ENCODE measurements at places on chromosomes 3 and 15.

GRCh38 chr3:156253150-156253549, 132.8 kb downstream of the KCNAB1 start:
- DNase-seq: no peak

DNA sequence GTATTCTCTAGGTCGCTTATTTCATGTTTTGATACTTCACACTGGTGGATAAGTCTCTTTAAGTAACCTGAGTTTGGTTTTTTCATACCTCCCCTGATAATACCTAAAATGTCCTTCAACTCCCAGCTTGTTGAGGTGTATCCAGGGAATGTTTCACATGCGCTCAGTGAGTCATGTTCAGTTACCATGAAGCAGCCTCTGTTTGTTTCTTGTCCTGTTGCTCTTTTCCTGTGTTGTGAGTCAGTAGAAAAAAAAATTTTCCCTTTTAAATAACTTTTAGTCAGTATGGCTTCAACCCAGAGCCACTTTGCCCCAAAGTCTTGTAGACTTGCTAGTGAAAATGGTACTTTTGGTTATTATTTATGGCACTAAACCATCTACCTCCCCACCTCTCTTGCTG, 278.4 kb upstream of the ZPLD1 start:
- no peak for DNase-seq

GRCh38 chr3:126399351-126399735, 4.6 kb downstream of the CFAP100 start:
- DNase-seq: no peak

GRCh38 chr3:9946112-9947024, 5.8 kb downstream of the PRRT3 start:
- peak; percentile 78 for DNase-seq

- DNase-seq: peak; percentile 6
Observed at GRCh38 chr15:51798281-51798680, 31.2 kb upstream of the TMOD3 start.

DNA sequence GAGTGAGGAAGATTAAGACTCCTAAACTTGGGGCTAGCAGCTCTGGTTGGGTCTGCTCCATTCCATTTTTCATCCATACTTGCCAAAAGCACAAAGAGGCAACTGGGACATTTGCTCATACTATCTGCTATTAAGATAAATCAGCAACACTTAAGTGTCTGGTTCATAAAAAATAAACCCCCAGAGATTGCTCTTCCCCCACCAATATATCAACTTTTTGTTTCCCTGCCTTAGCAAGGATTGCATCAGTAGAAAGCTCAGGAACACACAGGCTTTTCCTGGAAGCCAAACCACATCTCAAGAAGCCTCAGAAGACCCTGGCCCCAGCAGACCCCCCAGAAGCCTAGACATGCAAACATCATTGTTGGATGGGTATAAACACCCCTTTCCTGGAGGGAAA, 232.4 kb upstream of the WNT5A start:
- DNase-seq: no peak

DNA sequence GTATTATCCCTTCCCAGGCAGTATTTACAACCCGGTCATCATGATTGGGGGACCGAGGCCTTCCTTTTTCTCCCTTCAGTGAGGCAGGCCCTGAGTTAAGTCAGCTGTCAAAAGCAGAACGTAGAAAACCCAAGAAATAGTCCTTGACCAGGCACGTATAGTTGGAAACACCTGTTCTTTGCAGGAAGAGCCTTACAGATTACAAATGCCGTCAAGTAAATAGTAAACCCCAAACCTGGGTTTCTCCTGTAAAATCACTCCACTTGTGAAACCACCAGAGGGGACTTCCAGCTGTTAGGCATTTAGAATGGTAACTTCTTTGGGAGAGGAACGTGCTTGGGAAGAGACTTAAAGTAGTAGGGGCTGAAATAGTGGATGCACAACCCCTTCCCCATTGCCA, 1.0 kb upstream of the BTBD1 start:
- no peak for DNase-seq

- no peak for DNase-seq
Observed at GRCh38 chr3:12748477-12748876, 10.6 kb downstream of the TMEM40 start.

GRCh38 chr3:153070511-153070868, 91.5 kb upstream of the RAP2B start:
- DNase-seq: no peak

GRCh38 chr3:30644615-30645014, 38.2 kb downstream of the TGFBR2 start:
- DNase-seq: peak; percentile 80

- no peak for DNase-seq
Observed at GRCh38 chr3:50390508-50391224, 31.3 kb upstream of the TMEM115 start.

- DNase-seq: no peak
Observed at GRCh38 chr15:84840255-84840654, 23.1 kb downstream of the ALPK3 start.

DNA sequence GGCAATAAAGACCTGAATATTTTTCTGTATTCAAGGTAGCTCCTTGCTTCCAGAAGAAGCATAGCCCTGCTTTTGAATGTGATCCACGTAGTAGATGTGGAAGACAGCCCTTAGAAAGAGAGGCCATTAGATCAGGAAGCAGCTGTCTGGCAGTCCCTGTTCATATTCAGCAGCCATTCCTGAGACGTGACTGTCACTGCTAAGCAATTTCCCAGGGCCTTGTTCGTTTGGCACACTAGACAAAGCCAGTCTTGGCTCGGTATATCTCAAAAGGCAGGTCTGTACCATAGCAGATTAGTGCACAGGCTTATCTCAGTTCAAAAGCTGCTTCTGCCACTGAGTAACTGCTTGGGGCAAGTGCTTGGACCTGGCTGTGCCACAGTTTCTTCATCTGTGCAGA, 287.8 kb upstream of the MCTP2 start:
- DNase-seq: no peak

GRCh38 chr3:46853441-46854415, 9.5 kb downstream of the MYL3 start:
- no peak for DNase-seq

DNA sequence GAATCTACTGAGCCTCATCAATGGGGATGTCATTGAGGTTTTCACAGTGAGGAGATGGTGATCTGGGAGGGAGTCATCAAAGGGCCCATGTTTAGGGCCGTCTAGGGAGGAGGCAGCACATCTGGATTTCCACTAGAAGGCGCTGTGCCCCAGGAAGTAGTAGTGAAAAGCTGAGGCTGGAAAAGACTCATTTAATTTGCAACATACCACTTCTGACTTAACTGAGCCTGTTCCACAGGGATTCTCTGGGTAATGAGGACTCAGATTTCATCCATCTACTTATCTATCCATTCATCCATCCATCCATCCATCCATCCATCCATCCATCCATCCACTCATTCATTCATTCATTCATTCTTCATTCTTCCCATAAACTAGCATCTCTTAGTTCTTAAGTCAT, 17.4 kb upstream of the SHF start:
- DNase-seq: peak; percentile 79

GRCh38 chr3:151926956-151927355, 53.5 kb downstream of the SUCNR1 start:
- DNase-seq: no peak

DNA sequence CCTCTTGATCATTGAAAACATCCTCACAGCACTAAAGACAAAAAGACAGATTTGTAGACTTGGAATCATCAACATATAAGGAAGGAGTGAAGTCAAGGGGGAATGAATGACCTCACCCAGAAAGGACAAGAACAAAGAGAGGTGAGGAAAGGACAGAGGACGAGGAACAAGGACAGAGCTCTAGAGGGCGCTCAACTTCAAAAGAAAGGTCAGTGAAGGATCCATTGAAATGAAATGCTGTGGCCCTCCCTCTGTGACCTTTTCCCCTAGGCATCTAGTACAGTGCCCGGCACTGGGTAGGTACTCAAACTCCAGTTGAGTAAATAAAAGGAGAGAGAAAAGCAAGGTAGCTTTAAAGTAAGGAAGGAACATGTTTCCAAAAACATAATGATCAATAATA, 2.6 kb downstream of the ATP8B4 start:
- DNase-seq: peak; percentile 58

- DNase-seq: no peak
Observed at GRCh38 chr3:102068327-102068726, 219.0 kb downstream of the NFKBIZ start.

GRCh38 chr15:59399465-59400102, 26.9 kb upstream of the MYO1E start:
- DNase-seq: no peak

- no peak for DNase-seq
Observed at GRCh38 chr3:123412811-123413604, 35.9 kb downstream of the ADCY5 start.

GRCh38 chr3:23806534-23807423, 1.0 kb downstream of the UBE2E1 start:
- DNase-seq: no peak

GRCh38 chr3:39433642-39434041, 27.1 kb downstream of the RPSA start:
- DNase-seq: no peak

DNA sequence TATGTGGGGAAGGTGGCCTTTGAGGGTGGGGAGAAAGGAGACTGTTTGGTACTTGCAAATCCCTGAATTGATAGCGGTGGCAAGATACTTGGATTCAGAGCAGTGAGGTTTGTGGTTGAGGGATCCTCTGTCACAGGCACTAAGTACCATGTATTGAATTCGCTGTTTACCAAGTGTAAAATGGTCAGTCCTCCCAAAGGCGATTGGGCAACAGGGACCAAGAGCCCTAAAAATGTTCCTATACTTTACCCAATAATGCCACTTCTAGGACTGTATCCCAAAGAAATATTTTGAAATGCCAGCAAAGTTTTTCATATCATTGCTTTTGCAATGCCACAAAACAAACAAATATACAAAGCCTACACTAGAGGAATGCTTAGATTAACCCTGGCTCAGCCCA, 43.4 kb upstream of the MRPS22 start:
- no peak for DNase-seq

DNA sequence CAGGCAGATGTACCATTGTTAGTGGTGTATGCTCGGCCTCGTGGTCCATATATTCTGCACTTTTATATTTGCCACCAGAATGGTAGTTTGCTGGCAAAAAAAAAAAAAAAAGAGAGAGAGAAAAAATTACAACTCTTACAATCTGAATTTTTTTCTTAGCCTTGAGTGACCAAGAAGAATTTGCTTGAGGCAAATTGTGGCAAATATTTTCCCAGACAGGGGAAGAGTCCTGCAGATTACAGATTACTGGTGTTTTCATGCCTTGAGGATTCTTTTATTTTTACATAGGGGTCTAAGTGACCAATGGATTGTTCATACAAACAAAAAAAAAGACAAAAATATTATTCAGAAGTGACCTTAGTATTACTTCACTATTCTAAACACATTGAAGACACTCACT, 283.3 kb downstream of the BBX start:
- no peak for DNase-seq

GRCh38 chr3:49009396-49009795, 2.2 kb downstream of the WDR6 start:
- DNase-seq: no peak

- DNase-seq: no peak
Observed at GRCh38 chr3:120424976-120425570, 25.7 kb downstream of the FSTL1 start.

DNA sequence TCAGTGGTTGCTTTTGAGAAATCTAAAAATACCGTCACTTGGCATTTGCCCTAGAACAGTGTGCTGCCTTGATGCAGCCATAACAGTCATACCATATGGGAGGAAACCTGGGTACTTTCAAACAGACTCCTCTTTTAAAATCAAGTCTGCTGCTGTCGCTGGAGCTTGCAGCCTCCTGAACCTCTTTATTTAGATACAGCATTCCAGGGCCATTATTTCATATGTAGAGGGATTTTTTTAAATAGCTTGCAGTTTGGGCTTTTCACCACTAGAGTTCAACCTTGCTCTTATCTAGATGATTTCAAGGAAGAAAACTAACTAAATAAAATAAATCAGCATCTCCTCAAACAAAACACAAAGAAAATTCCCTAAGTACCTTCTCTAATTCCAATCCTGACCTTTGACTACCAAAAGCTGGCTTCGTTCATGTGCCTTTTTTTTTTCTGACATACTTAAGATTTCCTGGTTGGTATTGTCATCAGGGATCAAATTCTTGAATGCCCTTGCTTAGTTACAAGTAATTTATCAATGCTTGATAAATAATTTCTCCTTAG, 111.6 kb downstream of the KBTBD8 start:
- DNase-seq: peak; percentile 14

DNA sequence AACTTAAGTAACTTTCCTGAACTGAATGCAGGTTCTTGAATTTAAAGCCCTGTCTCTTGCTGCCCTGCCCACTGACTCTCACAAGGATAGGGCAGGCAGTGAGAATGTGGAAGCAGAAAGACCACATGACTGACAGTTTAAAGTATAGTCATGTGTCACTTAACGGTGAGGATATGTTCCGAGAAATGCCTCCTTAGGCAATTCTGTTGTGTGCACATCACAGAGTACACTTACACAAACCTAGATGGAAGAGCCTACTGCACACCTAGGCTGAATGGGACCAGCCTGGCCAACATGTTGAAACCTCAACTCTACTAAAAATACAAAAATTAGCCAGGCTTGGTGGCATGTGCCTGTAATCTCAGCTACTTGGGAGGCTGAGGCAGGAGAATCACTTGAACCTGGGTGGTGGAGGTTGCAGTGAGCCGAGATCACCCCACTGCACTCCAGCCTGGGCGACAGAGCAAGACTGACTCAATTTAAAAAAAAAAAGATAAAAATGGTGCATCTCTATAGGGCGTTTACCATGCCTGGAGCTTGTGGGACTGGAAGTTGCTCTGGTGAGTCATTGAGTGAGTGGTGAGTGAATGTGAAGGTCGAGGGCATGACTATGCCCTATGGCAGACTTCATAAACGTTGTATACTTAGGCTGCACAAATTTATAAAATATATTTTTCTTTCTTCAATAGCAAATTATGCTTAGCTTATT, 18.9 kb upstream of the COPG1 start:
- peak; percentile 87 for DNase-seq

DNA sequence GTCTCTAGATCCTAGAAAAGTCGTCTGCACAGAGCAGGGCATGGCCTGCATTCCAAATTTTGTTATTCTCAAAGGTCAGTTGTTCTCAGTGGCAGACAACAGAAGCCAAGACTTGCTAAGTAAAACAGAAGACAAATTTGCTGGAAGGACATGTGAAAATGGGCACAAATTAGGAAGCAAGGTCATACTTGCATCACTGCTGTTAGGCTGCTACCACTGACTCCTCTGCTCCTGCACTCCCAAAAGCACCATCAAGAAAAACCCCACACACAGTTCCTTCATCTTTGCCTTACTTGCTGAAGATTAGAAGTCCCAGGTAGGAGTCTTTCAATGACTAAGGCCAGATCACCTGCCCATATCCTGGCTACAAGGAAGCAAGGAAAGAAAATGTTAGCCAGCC, 69.9 kb upstream of the ATP2C1 start:
- DNase-seq: no peak

- peak; percentile 48 for DNase-seq
Observed at GRCh38 chr3:189530822-189531221, 100.4 kb upstream of the TP63 start.

- no peak for DNase-seq
Observed at GRCh38 chr3:12545473-12545791, at the start of gene MKRN2OS. Gene MKRN2OS (minus strand): TSS chr3:12545499. CDS start chr3:12545464, 35 bp downstream.

Measured in activated CD4-positive, alpha-beta T cell treated with anti-CD3 and anti-CD28 coated beads, Interleukin-2, amount 50 U/mL, for 16 hours (primary cell).